Dermis microvascular lymphatic vessel endothelial cell (primary cell): ENCODE measurements at places on chromosomes 11 and 22. TPM values are rescaled to one million over a fixed set of nuclear protein-coding genes. Genes with fewer than 3 reads are reported as not detected.

The OR2D2 gene
- total RNA-seq = 0.13 and 0.25 TPM in 2 replicates

The IGLL5 gene
- total RNA-seq = not detected in 2 replicates

The CHRNA10 gene
- total RNA-seq = 0.13 and 0.25 TPM in 2 replicates

The OR8G5 gene
- total RNA-seq = not detected in 2 replicates

The NLRP14 gene
- total RNA-seq = under 0.01 TPM in 2 replicates

The PIK3IP1 gene
- 18.4 and 31.1 TPM in 2 replicates for total RNA-seq

The SLC36A4 gene
- total RNA-seq = 4.4 and 7.0 TPM in 2 replicates

The KCNJ5 gene
- not detected in 2 replicates for total RNA-seq

The APOA1 gene
- total RNA-seq = not detected in 2 replicates

The OOSP2 gene
- total RNA-seq = not detected in 2 replicates

The CFAP300 gene
- total RNA-seq = not detected in 2 replicates

The BDNF gene
- total RNA-seq = under 0.01 and 0.13 TPM in 2 replicates

The PNPLA2 gene
- total RNA-seq = 29.5 and 63.3 TPM in 2 replicates

The OLFML1 gene
- 0.25 TPM in 1 of 2 replicates, not detected in the other for total RNA-seq

The CRYBB2 gene
- total RNA-seq = not detected in 2 replicates
